ENCODE measurements at places on chromosomes 3 and 15.

- peak; percentile 26 for DNase-seq
These were observed 281.3 kb downstream of the CLSTN2 start for GRCh38 chr3:140216249-140216648.

DNA sequence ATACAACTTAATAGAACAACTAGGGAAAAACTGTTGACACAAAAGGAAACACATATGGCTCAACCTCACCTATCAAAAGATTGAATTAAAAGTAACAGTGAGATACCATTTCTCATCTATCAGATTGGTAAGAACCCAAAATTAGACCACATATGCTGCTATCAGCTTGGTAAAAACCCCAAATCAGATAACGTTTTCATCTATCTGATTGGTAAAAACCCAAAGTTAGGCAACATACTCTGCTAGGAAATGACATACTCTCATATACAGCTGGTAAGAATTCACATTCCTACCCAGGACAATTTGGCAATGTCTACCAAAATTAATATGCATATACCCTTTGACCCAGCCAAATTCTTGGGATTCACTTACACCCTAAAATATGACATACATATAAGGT is 26.3 kb downstream of the NRG4 start:
- DNase-seq, result no peak

- DNase-seq, result no peak
These were observed 776.1 kb upstream of the SEMA6D start for GRCh38 chr15:46941241-46941640.

DNA sequence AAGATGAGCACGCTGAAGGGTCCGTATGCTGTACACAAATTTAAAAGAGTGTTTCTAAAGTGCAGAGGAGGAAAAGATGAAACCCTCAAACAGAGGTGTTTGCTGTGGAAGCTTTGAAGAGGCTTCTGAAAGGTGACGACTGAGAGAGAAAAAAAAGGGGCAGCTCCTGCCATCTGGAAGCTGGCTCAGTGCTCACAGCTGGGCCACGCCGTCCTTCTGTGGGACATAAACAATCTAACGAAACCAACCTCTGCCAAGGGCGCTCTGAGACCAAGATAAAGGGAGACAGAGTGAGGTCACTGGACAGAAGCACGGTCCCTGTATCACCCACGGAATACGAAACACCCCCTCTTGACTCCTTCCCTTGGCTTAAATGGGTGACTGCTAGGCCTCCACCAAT is 96.3 kb upstream of the SLC6A6 start:
- DNase-seq, result no peak

GRCh38 chr3:16369276-16369675 is 104.3 kb downstream of the OXNAD1 start:
- no peak for DNase-seq

- no peak for DNase-seq
These were observed 76.0 kb downstream of the TMCO5A start for GRCh38 chr15:38010395-38010794.

DNA sequence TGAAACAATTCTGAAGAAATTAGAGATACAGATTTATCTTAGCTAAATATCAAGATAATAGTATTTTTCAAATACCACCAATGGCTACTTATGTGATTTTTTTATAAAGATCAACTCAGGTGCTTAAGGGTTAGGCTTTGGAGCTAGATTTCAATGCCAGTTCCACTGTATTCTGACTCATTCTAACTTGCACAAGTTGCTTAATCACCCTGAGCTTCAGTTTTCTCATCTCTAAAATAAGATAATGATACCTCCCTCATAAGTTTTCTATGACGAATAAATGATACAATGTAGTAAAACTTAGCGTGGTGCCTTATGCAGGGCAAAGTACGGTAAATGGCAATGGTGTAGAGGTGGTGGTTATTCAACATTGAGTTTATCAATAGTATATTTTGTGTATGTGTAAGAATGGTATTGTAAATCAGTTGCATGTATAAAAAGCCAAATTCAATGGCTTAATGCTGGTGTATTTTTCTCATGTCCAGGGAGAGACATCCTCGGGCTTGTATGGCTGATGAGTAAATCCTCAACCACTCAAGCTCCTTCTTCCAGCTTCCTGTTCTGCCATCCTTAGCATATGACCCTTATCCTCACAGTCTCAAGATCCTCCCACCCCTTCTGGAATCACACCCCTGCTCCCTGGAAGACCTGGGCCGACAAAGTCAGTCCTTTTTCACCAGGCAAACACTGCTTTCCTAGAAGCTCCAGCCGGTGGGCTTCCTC is 505.9 kb upstream of the CFAP20DC start:
- DNase-seq, result no peak

- no peak for DNase-seq
These were observed 18.5 kb downstream of the GRIP2 start for GRCh38 chr3:14521611-14522010.

GRCh38 chr3:98901392-98902350 is at the start of gene DCBLD2:
TSS of gene DCBLD2 (minus strand) at chr3:98901695. CDS start at chr3:98901326, 369 bp downstream.
- peak; percentile 99 for DNase-seq

DNA sequence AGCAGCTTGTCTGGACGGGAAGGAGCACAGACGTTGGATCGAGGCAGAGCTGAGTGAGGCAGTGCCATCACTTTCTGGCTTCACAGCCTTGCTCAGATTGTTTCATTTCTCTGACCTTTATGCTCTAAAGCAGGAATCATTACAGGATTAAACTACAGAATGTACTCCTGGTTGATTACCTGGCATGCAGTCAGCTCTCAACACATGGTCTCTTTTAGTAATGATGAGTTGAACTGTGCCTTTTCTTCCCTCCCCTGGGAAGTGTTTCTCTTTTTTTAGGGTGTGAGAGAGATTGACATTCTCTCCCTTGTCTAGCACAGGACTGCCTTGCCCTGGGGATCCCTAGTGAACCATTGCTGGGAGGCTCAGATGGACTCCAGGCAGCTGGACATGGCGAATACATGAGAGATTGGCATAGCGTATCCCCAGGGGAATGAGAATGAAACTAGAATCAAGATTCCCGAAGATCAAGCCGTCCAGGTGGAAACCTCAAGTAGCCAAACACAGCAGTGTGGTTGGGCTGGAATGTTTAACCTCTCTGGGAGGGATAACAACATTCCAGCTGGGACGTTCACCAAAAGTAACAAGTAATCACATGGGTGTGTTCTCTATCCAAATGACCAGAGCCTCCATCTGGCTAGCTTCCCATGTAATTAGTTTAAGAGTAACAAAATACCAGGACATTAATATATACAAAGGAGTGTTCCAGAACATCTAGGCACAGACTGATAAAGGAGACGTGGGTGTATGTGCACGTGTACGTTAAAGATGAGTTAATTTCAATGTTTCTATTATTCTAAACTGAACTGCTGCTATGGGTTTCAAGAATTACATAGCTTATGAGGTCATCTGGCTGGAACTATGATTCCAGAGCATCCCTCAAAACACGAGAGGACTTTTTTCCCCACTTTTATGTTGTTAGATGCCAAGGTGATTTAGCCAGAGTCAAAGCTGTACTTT is 118.6 kb upstream of the NR2E3 start:
- DNase-seq, result no peak

DNA sequence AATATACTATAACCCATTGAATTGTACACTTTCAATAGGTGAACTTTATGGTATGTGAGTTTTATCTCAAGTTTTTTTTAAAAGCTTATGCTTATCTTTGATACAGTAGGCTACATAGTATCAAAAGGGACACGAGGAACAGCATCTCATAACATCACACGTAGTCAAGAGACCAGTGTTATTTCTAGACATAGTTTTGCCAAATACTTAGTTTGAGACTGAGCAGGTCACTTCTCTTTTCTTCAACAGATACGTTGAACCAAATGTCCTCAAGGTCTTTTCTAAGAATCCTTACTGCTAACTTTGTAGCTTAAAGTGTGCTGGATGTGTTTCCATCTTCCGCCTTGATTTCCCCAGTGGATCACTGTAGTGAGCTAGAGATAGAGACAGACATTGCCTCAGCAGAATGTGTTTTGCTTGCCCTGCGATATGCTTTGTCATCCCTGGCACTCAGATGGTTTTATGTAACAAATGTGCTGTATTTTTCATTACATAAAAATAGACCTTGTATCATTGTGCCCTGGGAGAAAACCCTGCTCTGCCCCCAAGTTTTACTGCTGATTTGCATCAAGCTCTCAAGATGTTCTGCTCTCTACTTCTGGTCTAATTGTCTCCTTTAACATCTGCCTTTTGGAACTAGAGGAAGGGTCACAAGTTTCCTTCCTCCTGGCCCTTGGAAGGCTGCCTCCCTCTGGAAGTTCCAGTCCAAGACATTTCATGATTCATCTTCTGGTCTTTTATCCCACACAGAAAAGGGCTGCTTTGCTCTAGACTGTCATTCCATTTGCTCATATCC is 426.4 kb upstream of the RGMA start:
- DNase-seq, result no peak

GRCh38 chr3:116112696-116113095 is 332.6 kb downstream of the LSAMP start:
- no peak for DNase-seq

DNA sequence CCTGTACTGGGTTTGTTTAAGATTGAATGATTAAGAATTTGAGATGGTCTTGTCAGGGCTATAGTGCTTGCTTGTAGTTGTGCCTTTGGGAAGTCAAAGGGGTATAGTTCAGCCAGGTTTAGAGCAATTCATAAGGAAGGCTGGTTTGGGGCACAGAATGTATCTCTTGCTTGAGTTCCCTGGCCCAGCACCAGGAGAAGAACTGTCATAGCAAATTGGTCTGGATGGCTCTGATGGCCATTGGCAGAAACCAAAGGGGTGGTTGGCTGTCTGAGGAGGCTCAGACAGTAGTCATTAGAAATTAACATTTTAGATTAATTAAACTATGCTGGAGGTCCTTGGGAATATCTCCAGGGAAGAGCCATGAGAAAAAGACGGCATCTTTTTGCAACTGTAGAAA is 25.4 kb upstream of the OTOL1 start:
- no peak for DNase-seq

DNA sequence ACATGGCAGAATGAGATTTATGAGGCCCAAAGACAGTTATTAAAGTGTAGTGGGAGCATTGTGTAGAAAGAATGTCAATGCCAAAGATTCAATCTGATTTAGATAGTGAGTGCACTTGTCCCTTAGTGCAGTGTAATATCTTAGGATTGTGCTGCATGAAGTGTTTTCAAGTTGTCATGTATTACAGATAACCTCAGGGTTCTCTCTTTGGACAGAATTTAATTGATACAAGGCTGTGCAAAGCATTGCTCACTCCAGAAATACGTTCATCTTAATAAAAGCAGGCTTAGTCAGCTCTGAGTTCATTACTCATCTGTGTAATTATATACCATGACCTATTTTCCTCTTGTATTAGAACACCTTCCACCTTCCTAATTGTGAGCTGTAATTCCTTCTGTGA is 16.0 kb upstream of the GPR171 start:
- DNase-seq, result no peak

- DNase-seq, result no peak
These were observed 71.1 kb upstream of the GATM start for GRCh38 chr15:45449395-45449794.

GRCh38 chr15:62209322-62209721 is 44.2 kb upstream of the C2CD4B start:
- no peak for DNase-seq

DNA sequence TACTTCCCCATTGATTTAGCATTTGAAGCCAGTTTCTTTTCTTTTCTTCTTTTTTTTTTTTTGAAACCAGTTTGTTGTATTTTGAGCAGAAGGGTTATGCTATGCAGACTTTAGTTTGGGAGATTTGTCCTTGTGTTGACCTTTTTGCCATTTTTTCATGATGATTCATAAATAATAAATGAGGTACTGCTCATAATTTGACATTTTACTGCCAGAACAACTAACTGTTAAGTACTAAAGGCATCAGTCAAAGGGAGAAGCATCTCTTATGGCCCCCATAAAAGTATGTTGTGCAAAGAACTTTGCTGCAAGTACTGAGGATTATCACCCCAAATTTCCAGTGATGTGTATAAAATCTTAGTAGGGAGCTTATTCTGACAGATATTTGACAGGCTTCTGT is 1.7 kb upstream of the GPR87 start:
- DNase-seq, result no peak

- DNase-seq, result no peak
These were observed 1.9 kb downstream of the GOLGA8A start for GRCh38 chr15:34435658-34436057.

- DNase-seq, result peak; percentile 47
These were observed 48.6 kb downstream of the SLC12A8 start for GRCh38 chr3:125163739-125164601.

- DNase-seq, result no peak
These were observed 4.4 kb downstream of the RPSA start for GRCh38 chr3:39410893-39411292.

GRCh38 chr15:90232941-90233386 is 777 bp downstream of the CIB1 start:
- DNase-seq, result peak; percentile 39

DNA sequence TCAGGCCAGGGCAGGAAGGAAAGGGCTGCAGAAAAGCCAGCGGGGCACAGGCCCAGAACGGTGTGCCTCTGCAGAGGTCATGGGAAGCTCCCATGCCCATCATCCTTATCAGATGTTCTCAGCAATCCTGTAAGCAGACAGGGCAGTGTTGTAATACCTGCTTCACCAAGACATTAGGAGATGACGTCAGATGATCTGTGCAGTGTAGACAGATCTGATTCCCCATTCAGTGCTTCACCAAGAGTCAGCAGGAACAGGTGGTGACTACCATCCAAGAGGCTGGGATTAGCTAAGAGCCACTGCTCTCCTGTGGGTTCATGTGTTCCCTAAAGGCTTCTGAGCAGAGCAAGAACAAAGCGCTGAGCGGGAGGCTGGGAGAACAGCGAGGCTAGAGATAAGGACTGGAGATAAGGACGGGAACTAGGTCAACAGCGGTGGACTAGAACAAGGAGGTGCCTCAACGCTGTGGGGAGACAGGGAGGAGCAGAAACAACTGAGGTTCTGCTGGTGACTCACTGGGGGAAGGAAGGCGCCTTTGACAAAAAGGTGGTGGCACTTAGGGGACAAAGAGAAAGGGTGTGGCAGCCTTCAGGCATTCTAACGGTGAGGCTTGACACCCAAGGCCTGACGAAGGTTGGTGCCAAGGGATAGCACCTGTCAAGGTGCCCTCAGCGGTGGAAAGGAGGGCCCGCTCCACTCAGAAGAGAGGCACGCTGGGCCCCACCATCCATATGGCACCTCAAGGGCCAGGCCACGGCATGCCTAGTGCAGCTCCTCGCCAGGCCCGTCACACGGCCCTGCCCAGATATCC is 28.4 kb downstream of the CCDC12 start:
- no peak for DNase-seq

- DNase-seq, result no peak
These were observed 19.7 kb downstream of the KCNAB1 start for GRCh38 chr3:156140001-156140595.

DNA sequence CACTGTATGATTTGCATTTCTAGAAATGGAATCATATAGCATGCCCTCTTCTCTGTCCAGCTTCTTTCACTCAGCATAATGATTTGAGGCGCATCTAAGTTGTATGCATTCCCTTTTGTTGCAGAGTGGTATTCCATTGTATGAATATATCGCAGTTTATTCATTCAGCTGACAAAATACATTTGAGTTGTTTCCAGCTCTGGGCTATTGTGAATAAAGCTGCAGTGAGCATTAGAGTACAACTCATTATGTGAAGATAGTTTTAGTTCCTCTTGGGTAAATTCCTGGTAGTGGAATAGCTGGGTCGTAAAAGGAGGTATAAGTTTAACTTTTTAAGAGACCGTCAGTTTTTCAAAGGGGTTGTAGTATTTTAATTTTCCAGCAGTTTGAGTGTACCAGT is 38.5 kb upstream of the POLR2M start:
- no peak for DNase-seq

GRCh38 chr3:99789011-99789721 is 28.5 kb upstream of the CMSS1 start:
- DNase-seq, result peak; percentile 33

Data from GM13976 (cell line).